Activated CD4-positive, alpha-beta T cell treated with anti-CD3 and anti-CD28 coated beads, Interleukin-2, amount 10 ng/mL, durations not matched to agents 7 days and 5 days (primary cell): ENCODE measurements at places on chromosomes 2 and 18.
A peak's percentile ranks its signal among the peaks of the same experiment; 100 is the strongest.

GRCh38 chr18:80035997-80036396, 1.8 kb downstream of the RBFA start:
- DNase-seq: no peak

GRCh38 chr2:214322662-214323061, 88.2 kb upstream of the VWC2L start:
- no peak for DNase-seq

DNA sequence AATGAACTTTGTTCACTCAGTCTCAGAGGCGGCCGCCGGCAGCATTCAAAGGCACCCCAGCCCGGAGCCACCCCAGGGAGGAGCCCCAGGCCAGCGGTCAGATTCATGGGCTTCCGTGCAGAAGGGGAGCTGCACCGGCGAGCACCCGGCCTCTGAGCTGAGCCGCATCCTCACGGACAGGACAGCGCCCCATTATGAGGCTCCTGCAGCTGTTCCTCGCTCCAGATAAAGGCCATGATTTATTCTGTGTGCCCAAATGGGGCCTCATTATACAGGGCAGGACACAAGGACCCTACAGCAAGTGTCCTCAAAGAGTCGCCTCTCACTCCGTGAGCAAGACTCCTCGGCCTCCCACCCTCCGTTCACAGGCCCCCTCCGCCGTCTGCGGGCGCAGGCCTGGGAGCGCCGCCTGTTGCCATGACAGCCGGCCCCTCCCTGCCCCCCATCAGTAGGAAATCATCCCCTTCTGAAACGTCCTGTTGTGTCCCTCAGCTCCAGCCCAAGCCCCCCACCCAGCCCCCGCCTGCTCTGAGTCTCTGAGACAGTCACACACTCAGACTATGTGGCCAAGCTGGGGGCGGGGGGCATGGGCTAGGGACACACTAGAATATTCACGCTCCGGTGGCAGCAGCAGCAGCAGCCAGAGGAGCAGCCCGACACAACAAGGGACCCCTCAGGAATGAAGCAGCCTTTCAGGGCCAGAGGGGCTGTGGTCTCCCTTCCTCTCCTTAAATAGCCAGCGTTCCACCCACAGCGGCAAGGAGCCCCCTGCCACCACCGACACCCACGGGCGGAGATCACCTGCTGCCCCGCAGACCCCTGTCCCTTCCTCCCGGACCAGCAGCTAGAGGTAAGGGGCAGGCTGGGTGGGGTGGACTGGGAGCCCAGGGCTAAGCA, at the start of gene GPR17:
Gene GPR17 (plus strand): TSS at position 759 of the 897 bp plus-strand sequence. CDS start 4,583 bp downstream, outside the sequence.
- no peak for DNase-seq

- DNase-seq: no peak
Measured at GRCh38 chr2:69685321-69686048, 41.9 kb upstream of the AAK1 start.

GRCh38 chr18:78525366-78526111, 454.1 kb upstream of the SALL3 start:
- no peak for DNase-seq

- no peak for DNase-seq
Measured at GRCh38 chr2:115650827-115651226, 1208.4 kb downstream of the DPP10 start.

- DNase-seq: no peak
Measured at GRCh38 chr2:205695460-205695991, 13.2 kb downstream of the NRP2 start.

GRCh38 chr2:124254621-124255020, 229.5 kb downstream of the CNTNAP5 start:
- no peak for DNase-seq

DNA sequence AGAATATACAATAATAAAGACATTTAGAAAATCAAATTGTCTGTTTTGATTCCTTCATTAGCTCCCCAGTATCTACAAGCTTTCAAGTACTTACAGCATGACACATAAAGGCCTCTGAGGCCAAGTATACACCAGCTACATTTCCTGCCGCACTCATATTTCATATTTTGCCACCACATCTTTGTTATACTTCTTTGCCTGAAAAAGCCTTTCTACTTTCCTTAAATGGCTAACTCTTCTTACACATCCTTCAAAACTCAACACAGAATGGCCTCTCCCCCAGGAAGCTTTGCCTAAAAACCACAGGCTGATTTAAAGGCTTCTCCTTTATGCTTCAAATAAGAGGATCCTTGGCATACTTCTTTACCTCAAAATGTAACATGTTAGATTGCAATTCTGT, 4.5 kb downstream of the STK17B start:
- peak; percentile 55 for DNase-seq

DNA sequence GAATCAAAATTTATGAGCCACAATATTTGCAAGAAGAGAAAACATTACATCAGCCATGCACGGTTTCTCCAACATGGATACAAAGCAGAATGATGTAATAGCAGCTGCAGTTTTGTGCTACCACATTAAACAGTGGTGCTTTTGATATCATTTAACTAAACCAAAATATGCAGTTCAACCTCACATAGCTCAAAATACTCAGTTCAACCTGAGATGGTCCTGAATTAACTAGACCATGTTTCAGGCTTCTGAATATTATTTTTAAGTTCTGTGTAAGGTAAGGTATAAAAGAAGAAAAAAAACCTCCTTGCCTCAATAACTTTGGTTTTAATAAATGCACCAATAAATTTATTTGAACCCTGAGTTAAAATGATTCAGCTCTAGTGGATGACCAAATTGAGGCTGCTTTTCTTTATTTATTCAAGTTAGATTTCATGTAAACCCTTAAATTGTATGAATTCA, 18.8 kb upstream of the TSPYL6 start:
- DNase-seq: no peak

DNA sequence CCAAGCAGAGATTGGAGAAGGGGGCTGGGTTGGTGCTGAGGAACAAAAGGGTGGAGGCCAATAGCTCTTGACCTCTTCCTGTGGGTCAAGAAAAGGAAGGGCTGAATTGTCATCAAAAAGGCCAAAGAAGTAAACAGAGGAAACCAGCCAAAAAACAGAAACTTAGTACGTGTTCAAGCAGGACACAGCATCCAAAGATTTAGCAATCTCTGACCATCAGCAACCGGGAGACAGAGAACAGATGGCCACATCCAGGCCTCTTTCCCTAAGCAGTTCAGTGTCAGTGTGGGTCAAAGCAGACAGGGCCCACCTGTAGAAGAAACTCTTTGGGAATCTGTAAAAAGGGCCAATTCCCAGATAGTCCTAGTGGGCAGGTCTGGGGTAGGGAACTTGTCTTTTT, 2.9 kb downstream of the DNPEP start:
- no peak for DNase-seq

GRCh38 chr2:29235411-29235810, 120.2 kb downstream of the CLIP4 start:
- DNase-seq: no peak

GRCh38 chr2:43055086-43055912, 171.1 kb downstream of the ZFP36L2 start:
- no peak for DNase-seq

- DNase-seq: no peak
Measured at GRCh38 chr2:238016526-238016925, 44.3 kb upstream of the SCLY start.

- DNase-seq: peak; percentile 20
Measured at GRCh38 chr2:217434180-217434975, 568.4 kb downstream of the TNS1 start.

- no peak for DNase-seq
Measured at GRCh38 chr2:178109813-178110212, 2.4 kb upstream of the RBM45 start.

DNA sequence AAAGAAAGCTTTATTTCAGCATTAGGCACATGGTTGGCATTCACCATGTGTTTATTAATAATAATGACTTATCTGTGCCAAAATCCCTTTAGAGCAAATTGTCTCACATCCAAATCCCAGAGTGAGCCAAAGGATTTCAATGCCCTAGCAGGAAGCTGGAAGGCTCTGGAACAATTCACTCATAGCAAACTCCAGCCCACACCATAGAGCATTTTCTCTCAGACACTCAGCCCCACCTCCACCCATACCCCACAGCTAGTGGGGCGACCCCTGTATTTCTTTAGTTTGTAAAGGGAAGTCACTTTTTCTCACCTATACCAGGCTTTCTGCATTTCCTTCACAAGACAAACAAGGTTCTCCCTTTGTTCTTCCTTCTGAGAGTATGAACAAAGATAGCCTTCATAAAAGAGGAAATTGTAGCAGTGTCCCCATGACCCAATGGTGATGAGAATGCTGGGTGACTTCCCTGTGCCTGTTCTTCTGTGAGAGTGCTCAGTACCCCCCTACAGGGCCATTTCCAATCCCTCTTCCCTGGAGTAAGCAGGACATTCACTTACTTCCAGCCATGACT, 100.1 kb upstream of the APCDD1 start:
- no peak for DNase-seq

GRCh38 chr2:223725494-223725893, 111.9 kb downstream of the AP1S3 start:
- no peak for DNase-seq

DNA sequence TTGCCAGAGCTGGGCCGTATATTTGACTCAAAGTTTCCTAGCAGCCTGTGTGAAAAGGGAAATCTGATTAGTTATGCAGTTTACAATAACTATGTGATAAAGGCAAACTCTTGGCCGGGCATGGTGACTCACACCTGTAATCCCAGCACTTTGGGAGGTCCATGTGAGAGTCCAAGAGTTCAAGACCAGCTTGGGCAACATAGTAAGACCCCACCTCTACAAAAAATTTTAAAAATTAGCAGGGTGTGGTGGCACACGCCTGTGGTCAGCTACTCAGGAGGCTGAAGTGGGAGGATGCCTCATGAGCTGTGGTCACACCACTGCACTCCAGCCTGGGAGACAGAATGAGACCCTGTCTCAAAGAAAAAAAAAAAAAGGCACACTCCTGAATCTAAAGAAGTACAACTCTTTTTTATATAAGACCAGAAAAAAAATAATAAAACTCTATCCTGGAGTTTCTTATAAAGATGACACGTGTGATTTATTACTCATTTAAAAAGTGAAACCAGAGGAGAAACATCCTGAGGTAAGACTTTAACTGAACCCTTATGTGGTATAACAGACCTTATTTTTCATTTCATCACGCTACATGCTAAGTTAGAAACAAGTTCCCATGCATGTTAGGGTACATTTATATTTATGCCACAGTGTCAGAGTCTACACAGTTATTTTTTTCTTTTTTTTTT, 32.6 kb upstream of the KCMF1 start:
- peak; percentile 43 for DNase-seq

DNA sequence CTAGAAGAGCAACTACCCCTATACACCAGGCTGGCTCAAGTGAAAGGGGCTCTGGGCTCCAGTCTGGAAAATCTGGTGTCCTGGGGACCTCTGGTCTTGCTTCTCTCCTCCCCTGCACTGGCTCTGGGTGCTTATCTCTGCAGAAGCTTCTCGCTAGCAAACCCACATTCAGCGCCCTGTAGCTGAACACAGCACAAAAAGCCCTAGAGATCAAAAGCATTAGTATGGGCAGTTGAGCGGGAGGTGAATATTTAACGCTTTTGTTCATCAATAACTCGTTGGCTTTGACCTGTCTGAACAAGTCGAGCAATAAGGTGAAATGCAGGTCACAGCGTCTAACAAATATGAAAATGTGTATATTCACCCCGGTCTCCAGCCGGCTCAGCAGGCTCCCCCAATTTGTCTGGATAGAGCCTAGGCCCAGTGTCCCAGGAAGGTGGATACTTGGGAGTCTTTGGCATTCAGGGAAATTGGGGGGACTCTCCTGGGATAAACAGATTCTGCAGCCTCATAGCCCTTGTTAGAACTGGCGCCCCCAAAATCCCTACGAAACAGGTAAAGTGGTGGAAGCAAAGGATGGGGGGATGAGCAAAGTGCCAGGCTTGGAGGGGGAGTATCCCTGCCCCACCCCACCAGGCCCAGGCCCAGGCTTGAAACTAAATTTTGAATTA, 2.5 kb upstream of the HOXD4 start:
- DNase-seq: no peak

- DNase-seq: no peak
Measured at GRCh38 chr2:164015328-164016123, 279.7 kb upstream of the FIGN start.

- no peak for DNase-seq
Measured at GRCh38 chr18:11522992-11523391, 86.4 kb upstream of the SLC35G4 start.

- no peak for DNase-seq
Measured at GRCh38 chr2:241063093-241063551, 39.0 kb downstream of the MTERF4 start.

DNA sequence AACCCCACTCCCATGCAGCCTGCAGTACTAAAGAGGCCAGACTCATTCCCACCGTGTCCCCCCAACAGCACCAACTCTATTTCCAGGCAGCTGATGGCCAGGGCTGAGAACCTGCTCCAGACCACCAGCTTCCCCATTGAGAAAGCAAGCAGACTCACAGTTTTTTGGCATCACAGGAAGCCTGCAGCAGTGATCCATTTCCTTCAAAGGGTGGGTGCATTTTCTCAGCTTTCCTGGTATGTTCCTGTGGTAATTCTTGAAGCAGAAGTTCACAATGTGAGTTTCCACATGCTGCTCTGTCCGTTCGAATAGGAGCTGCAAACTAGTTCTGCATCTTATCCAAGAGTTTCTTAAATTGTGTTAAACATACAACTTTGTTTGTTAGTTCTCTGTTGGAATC, 1249.6 kb upstream of the FAM98A start:
- DNase-seq: no peak

- peak; percentile 64 for DNase-seq
Measured at GRCh38 chr2:174699993-174700766, 64.1 kb downstream of the CHRNA1 start.

GRCh38 chr2:205658572-205658971, 23.7 kb upstream of the NRP2 start:
- DNase-seq: no peak

- DNase-seq: no peak
Measured at GRCh38 chr2:147033044-147033443, 811.8 kb upstream of the ACVR2A start.

DNA sequence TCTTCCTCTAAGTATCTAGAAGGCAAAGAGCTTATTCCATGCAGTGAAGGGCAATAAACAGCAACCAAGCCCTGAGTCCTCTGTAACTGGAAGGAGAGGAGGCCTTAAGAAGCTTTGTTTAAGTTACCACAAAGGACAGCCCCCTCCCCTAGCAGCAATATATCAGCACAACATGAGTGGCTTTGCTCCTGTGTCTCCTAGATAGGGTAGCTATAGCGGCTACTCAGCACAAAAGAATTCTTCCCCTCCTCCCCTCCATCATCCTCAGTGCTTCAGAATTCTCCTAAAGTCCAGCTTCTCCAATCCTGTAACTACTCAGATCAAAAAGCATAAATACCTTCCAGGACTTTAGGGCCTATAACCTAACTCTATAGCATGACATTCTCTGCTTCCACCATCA, 16.5 kb downstream of the SUMO1 start:
- no peak for DNase-seq

GRCh38 chr2:111967018-111967417, 68.6 kb downstream of the MERTK start:
- no peak for DNase-seq

- DNase-seq: no peak
Measured at GRCh38 chr2:219215871-219216534, 2.8 kb downstream of the ABCB6 start.

- no peak for DNase-seq
Measured at GRCh38 chr2:74378007-74378406, 2.1 kb downstream of the DCTN1 start.
